Endothelial cell of umbilical vein (primary cell): ENCODE measurements at places on chromosomes 2 and 18. TPM values are rescaled to one million over a fixed set of nuclear protein-coding genes. Genes with fewer than 3 reads are reported as not detected.

DNA sequence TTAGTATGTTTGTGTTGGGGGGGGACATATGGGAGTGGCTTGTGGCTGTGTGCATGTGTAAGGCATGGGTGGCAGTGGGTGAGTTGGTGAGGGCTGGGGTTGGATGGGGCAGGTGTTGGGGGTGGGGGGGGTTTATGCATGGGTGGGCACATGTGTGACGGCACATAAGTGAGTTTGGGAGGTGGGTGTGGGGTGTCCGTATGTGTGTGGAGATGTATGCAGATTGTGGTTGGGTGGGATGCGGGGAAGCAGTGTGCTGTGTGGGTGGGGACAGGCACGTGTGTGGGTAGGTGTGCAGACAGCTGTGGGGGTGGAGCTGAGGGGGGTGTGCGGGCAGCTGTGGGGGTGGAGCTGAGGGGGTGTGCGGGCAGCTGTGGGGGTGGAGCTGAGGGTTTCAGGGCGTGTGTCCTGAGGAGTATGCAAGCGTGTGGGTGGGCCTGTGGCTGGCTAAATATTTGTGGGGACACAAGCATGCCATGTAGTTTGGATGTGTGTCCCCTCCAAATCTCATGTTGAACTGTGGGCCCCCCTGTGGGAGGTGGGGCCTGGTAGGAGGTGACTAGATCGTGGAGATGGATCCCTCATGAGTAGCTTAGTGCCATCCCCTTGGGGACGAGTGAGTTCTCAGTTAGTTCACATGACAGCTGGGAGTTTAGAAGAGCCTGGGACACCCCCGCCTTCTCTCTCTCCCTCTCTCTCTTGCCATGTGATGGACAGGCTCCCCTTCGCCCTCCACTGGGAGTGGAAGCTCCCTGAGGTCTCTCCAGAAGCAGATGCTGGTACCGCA lies 59.4 kb downstream of the ANKMY1 start:
- DNase-seq = no peak
- H3K4me3 ChIP-seq = no peak overlapping the region
- no peaks in the 10 kb centered on the region for H3K27me3 ChIP-seq
- H3K27ac ChIP-seq = no peak overlapping the region
- no peaks in the 10 kb centered on the region for H3K36me3 ChIP-seq

DNA sequence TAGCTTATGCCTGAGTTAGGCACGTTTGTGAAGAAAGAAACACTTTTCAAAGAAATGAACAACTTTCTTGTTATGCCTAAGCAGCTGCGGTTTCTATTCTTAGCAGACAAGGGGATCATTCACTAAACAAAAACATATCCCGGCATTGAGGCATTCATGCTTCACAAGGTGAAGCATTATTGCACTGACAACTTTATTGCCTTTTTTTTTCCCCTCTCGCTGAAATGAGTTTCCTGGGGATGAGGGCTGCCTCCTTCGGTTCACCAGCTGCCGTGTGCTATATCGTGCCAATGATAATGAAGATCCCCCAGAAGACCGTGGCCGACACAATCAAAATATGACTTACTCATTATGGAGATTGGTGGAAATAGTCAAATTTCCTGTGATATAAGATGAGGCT lies 288.2 kb upstream of the ST6GAL2 start:
- H3K36me3 ChIP-seq = no peaks in the 10 kb centered on the region
- no peaks in the 10 kb centered on the region for H3K27me3 ChIP-seq
- H3K4me3 ChIP-seq = no peak overlapping the region
- H3K4me1 ChIP-seq = no peaks in the 10 kb centered on the region
- no peak overlapping the region for H3K27ac ChIP-seq

DNA sequence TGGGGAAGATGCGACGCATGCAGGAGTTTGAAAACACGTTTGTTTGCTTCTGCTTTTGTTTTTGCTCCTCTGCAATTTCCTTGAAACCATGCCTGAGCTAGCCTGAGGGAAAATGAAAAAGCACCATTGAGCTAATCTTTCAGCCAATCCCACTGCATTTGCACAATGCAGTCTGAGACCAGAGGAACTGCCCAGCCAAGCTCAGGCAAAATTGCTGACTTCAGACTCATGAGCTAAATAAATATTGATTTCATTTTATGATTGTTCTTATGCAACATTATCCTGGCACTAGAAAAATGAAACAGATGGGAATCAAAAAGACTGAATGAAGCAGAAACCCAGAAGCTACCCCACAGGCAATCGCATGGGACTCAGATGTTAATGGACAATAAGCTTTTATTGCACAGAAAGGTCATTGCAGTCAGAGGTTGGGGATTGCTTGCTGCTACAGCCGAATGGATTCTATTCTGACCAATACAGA lies 37.0 kb downstream of the TPRKB start:
- no peak overlapping the region for H3K4me3 ChIP-seq
- no peaks in the 10 kb centered on the region for H3K36me3 ChIP-seq
- DNase-seq = peak; percentile 36
- no peak overlapping the region for H3K27ac ChIP-seq
- H3K27me3 ChIP-seq = no peaks in the 10 kb centered on the region
- peaks cover 5% of the 10 kb centered on the region for H3K4me1 ChIP-seq

DNA sequence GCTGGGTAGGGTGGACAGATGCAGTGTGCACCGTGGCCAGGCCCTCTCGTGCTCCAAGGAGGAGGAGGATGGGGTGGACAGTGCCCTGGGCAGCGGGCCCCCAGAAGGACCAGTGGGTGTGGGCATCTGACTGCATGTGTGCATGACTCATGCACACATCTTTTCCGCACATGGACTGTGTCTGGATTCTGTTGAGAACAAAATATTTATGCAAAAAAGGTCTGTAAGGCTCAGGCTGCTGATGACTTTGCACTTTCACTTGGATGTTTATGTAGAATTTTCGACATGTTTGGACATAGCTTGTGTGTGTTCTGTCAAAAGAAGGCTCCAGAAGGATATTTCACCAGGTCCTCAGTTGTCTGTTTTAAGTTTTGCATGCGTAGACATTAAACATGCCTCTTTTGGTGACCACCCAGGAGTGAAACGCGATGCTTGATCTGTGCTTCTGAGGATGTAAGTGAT lies 45.6 kb downstream of the MTCL1 start:
- peaks cover 39% of the 10 kb centered on the region for H3K4me1 ChIP-seq
- H3K4me3 ChIP-seq = no peak overlapping the region
- peak; percentile 81 for DNase-seq
- peak overlapping the region; percentile 50 for H3K27ac ChIP-seq
- H3K27me3 ChIP-seq = no peaks in the 10 kb centered on the region
- H3K36me3 ChIP-seq = no peaks in the 10 kb centered on the region

DNA sequence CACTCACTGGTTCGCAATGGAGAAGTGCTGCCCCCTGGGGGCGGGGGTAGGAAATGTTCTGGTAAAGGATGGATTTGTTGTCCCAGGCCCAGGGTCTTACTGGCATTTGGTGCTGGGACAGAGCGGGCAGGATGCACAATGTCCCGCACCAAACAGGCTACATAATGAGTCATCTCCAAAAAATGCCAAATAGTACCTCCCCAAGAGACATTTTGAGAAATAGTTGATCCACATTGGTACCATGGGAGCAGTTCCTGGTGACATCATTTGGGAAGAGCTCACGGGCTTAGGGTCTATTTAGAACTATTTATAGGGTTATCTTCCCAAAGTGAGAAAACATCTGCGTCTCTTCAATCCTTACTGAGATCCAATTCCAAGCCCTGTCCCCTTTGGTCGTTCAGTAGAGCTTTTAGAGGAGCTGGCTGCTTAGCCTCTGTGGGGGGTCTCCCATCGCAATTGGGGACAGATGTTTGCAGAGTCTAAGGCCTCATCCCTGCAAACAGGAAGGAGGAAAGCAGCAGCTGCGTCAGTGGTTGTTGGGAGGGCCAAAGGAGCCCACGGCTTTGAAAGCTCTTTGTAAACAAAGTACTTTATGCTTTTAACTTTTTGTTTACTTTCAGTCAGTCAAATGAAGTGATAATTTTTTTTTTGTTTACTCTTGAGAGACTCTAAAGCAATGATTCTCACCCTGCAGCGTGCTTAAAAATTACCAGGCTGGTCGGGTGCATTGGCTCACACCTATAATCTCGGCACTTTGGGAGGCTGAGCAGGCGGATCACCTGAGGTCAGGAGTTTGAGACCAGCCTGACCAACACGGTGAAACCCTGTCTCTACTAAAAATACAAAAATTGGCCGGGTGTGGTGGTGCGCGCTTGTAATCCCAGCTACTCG lies 49.3 kb downstream of the GREB1 start:
- no peaks in the 10 kb centered on the region for H3K4me1 ChIP-seq
- H3K27me3 ChIP-seq = no peaks in the 10 kb centered on the region
- DNase-seq = peak; percentile 46
- no peak overlapping the region for H3K27ac ChIP-seq

GRCh38 chr2:36404754-36405153 lies 49.2 kb downstream of the CRIM1 start:
- peaks cover 97% of the 10 kb centered on the region for H3K4me1 ChIP-seq
- DNase-seq = no peak
- no peaks in the 10 kb centered on the region for H3K27me3 ChIP-seq
- peak overlapping the region; percentile 92 for H3K27ac ChIP-seq

GRCh38 chr2:215401896-215402379 lies 33.9 kb downstream of the FN1 start:
- H3K36me3 ChIP-seq = peaks cover 75% of the 10 kb centered on the region
- H3K4me1 ChIP-seq = peaks cover 22% of the 10 kb centered on the region
- H3K4me3 ChIP-seq = no peak overlapping the region

- H3K4me1 ChIP-seq = no peaks in the 10 kb centered on the region
- H3K36me3 ChIP-seq = no peaks in the 10 kb centered on the region
- no peak overlapping the region for H3K4me3 ChIP-seq
- no peak overlapping the region for H3K27ac ChIP-seq
- H3K27me3 ChIP-seq = no peaks in the 10 kb centered on the region
These were observed 208.5 kb downstream of the GRB14 start for GRCh38 chr2:164412831-164413230.

- H3K36me3 ChIP-seq = no peaks in the 10 kb centered on the region
- no peak overlapping the region for H3K27ac ChIP-seq
- H3K27me3 ChIP-seq = no peaks in the 10 kb centered on the region
- DNase-seq = no peak
- no peak overlapping the region for H3K4me3 ChIP-seq
These were observed 82.8 kb downstream of the TMEM18 start for GRCh38 chr2:594297-594949.

GRCh38 chr2:173521450-173522192 lies 166.9 kb downstream of the CDCA7 start:
- H3K27me3 ChIP-seq = no peaks in the 10 kb centered on the region
- DNase-seq = no peak
- no peak overlapping the region for H3K4me3 ChIP-seq
- no peak overlapping the region for H3K27ac ChIP-seq
- H3K36me3 ChIP-seq = no peaks in the 10 kb centered on the region

DNA sequence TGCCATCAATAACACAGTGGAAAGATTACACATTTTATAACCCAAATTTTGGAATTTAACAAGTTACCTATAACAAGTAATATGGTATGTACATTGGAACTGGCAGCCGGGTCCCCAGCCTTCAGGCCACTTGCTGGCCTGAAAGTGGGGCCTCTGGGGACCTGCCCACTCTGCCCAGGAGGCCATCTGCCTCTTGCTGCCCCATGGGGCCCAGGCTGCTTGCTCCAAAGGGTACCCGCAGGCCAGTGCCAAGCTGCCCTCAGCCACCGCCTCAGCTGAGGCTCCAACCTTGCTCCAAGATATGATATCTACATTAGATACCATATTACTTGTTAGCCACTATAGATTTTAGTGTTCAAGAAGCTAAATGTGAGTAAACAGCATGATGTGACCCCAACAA lies 120.8 kb upstream of the TMEFF2 start:
- H3K27me3 ChIP-seq = no peaks in the 10 kb centered on the region
- no peak overlapping the region for H3K4me3 ChIP-seq
- no peak overlapping the region for H3K27ac ChIP-seq

- no peak for DNase-seq
- H3K27me3 ChIP-seq = no peaks in the 10 kb centered on the region
- H3K27ac ChIP-seq = no peak overlapping the region
- H3K4me1 ChIP-seq = no peaks in the 10 kb centered on the region
These were observed 202.9 kb downstream of the NDUFA10 start for GRCh38 chr2:239822146-239822831.

- H3K4me1 ChIP-seq = peaks cover 46% of the 10 kb centered on the region
- no peaks in the 10 kb centered on the region for H3K36me3 ChIP-seq
- peak within 1 kb of the TSS; percentile 88 for H3K27ac ChIP-seq
- DNase-seq = peak; percentile 81
- peak within 1 kb of the TSS; percentile 17 for H3K4me3 ChIP-seq
These were observed at the start of gene CFLAR for GRCh38 chr2:201116115-201116958. CFLAR (plus strand) TSS chr2:201116164; CDS start chr2:201129866, 13,702 bp downstream.

DNA sequence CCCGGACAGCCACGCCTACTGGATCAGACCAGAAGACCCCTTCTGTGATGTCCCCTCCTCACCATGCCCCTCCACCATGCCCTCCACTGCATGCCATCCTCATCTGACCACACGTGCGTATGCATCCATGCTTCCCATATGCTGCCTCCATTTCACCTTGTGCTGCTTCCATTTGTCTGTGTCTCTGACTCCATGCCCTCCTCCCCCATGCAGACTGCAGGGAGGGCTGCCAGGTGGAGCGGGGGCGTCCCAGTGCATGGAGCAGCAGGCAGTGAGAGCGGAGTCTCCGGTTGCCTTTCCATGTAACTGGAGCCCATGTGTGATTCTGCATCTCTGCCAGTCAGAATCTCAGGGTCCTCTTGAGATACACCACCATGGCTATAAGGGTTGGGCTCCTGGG lies 52.6 kb downstream of the COA5 start:
- H3K36me3 ChIP-seq = peaks cover 2% of the 10 kb centered on the region
- H3K27me3 ChIP-seq = no peaks in the 10 kb centered on the region
- no peak overlapping the region for H3K27ac ChIP-seq
- DNase-seq = no peak

DNA sequence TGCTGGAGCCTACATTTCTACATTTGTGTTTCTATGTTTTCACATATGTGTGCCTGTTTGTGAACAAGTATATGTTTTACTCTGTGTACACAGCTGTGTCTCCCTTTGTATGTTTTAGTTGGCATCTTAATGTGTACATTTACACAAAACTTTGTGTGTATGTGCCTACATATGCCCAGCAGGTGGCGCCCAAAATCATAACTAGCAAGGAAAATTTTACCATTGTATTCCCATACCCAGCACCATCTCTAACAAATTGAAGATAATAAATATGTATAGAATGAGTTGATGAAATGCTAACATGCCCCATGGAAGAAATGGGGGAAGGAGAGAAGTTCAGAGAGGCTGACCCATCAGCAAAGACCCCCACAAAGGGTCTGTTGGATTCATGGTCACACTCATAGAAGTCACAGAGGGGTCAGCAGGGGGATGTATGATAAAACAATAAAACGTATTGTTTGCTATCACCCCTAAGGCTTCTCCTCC lies 48.1 kb downstream of the PKDCC start:
- no peaks in the 10 kb centered on the region for H3K36me3 ChIP-seq
- peaks cover 10% of the 10 kb centered on the region for H3K4me1 ChIP-seq

- H3K4me1 ChIP-seq = peaks cover 15% of the 10 kb centered on the region
- no peaks in the 10 kb centered on the region for H3K27me3 ChIP-seq
- peak overlapping the region; percentile 78 for H3K27ac ChIP-seq
- peak overlapping the region; percentile 54 for H3K4me3 ChIP-seq
- DNase-seq = no peak
These were observed 428 bp upstream of the MAP3K20 start for GRCh38 chr2:173075056-173075780.

The APCDD1 gene
- 0.35 and 0.95 TPM in 2 replicates for total RNA-seq

The MC2R gene
- not detected in 2 replicates for total RNA-seq

The TMEM198 gene
- total RNA-seq = not detected in 2 replicates

The GKN1 gene
- not detected in 2 replicates for total RNA-seq

The HOXD1 gene
- 10.4 and 14.1 TPM in 2 replicates for total RNA-seq

The GATA6 gene
- 14.6 and 14.9 TPM in 2 replicates for total RNA-seq

The ANKRD36B gene
- total RNA-seq = 47.0 and 79.8 TPM in 2 replicates

The ASIC4 gene
- not detected in 2 replicates for total RNA-seq

The SUMO1 gene
- 102 and 105 TPM in 2 replicates for total RNA-seq

The LYPD1 gene
- total RNA-seq = 59.0 and 76.6 TPM in 2 replicates

The YPEL5 gene
- total RNA-seq = 59.3 and 62.0 TPM in 2 replicates
